ENCODE measurements at places on chromosomes 5 and 9. TPM values are rescaled to one million over a fixed set of nuclear protein-coding genes. Genes with fewer than 3 reads are reported as not detected.

The KIAA0825 gene
- total RNA-seq = 3.6 TPM

The SLC6A18 gene
- total RNA-seq = not detected

The FBXL7 gene
- 4.2 TPM for total RNA-seq

The IL5 gene
- total RNA-seq = not detected

The PCDHGA11 gene
- 11.7 TPM for total RNA-seq

The SV2C gene
- total RNA-seq = not detected

The NNT gene
- 85.1 TPM for total RNA-seq

The PRSS3 gene
- 22.4 TPM for total RNA-seq

The PCDH12 gene
- total RNA-seq = 0.11 TPM
